AG04449 (cell line): ENCODE measurements at places on chromosomes 11 and 22.

DNA sequence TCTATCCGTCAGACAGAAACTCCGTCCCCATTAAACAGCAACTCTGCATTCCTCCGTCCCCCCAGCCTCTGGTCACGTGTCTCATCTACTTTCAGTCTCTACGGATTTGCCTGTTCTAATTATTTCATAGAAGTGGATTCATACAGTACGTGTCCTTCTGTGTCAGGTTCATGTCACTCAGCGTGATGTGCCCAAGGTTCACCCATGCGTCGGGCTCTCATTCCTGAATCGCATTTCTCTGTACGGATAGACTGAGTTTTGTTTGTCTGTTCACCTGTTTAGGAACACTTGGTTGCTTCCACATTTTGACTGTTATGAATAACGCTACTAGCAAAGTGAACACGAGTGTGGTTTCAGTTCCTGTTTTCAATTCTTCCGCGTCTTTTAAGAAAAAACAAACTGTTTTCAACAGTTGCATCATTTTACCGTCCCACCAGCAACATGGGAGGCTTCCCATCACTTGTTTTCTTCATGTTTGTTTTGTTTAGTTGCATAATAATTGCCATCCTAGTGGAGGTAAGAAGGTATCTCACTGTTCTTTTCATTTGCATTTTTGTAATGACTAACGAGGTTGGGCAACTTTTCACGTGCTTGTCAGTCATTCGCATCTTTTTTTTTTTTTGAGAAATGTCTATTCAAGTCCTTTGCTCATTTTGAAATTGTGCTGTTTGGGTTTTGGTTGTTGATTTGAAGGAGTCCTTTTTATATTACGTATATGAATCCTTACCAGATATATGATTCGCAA, 8.9 kb upstream of the NLRP6 start:
- no peak for DNase-seq

GRCh38 chr11:117670924-117671323, 126.1 kb downstream of the DSCAML1 start:
- DNase-seq, result no peak

DNA sequence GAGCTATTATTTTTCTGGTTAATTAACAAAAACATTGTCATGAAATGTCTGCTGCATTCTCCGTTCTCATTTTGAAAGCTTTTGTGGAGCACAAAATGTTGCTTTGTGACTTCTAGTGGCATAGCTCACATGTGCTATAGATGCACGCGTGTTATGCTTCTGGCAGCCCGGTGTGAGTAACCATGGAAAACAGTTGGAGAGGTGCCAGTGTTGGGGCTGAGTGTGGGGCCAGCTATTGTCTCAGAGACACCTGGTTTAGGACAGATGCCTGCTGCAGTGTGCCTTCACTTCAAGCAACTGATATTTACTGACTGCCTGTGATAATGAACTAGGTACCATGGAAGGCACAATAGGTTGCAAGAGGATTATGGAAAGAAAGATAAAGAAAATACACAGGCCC, 760.6 kb downstream of the NTM start:
- DNase-seq, result no peak

GRCh38 chr11:128409476-128409875, 177.9 kb downstream of the ETS1 start:
- peak; percentile 45 for DNase-seq

DNA sequence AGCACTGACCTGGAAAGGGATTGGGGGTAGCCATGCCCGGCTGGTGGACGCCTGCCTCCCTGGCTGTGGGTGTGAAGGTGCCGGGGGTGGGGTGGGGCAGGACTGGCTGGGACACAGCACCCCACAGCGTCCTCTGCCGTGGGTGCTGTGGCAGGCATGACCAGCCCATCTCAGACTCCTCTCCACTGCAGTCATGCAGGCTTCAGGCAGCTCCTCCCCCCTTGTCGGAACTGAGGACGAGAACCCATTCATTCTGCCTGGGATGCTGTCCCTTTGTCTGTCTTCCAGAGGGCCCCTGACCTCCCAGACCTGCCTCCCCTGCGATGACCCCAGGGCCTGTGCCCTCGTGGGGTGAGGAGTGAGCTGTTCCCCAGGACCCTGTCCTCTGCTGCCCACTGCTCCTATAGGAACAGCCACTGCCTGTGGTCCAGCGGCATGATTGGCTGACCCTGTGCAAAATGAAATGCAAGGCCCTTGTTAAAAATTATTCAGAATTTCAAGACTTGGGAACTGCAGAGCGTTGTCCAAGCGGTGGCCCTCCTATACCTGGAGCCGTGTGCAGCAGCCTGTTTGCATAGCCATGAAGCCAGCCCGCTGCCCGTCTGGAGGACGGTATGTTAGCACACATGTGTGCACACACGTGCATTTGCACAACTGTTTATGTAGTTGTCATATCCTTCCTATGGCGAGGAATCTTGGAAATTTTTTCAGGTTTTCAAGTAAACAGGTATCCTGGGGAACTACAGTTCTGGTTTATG, 1122.3 kb downstream of the BRD1 start:
- no peak for DNase-seq

DNA sequence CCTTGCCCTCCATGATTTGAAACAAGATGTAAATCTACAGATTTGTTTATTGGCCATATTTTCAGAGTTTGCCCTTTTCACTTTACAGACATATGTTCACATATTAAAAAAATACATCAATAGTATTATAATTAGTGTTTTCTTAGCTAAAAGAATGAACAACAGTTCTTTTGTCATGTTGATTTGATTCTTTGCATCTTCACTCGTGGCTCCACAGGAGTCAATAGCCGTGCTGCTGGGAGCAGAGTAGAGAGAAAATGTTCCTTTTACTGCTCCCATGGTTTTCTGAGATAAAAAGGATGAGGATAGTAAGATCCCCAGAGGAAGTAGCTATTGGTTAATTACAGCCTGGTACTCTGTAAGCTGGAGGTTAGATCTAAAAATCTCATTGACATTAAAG, 151.2 kb downstream of the PGR start:
- DNase-seq, result no peak
